NCI-H2171 treated with DMSO at 0.1 percent for 48 hours (cell line): ENCODE measurements at places on chromosomes 11 and 22.
A peak's percentile ranks its signal among the peaks of the same experiment; 100 is the strongest.

DNA sequence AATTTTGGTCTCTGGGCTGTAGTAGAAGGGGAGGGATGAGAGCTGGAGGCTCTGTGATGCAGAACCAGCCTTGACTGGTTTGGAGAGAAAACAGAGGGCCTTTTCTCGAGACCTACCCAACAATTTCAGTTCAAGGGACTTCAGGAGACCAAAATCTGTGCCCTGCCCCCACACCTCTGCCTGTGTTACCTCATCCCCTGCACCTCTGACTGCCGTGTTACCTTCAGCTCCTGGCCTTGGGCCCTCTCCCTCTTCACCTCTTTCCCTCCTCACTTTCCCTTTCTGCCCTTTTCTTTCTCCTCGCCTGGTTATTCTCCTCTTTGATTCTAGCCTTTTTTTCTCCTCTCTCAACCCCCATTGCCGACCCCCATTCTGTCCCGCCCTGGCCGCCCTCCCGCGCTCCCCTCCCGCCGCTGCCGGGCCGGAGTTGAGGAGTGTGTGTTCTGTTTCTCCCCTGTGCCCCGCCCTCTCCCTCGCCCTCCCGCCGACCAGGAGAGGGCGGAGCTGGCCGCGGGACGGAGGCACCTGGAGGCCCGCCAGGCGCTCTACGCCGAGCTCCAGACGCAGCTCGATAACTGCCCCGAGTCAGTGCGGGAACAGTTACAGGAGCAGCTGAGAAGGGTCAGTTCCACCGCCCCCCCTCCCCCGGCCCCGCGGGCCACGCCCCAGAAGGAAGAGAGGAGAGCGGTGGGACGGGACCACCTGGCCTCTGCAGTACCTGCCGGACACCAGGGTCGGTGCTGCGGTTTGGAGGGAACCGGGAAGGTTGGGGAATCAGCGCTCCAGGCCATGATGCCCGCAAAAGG lies 27.2 kb downstream of the PHLDB1 start:
- DNase-seq: peak; percentile 34

- peak; percentile 71 for DNase-seq
Observed at GRCh38 chr11:44904261-44905020, 46.2 kb downstream of the TP53I11 start.

- no peak for DNase-seq
Observed at GRCh38 chr22:29014773-29015172, 46.9 kb downstream of the C22orf31 start.

- DNase-seq: no peak
Observed at GRCh38 chr11:116275635-116276034, 497.2 kb downstream of the BUD13 start.

GRCh38 chr11:68021167-68021787 lies 9.2 kb upstream of the NDUFS8 start:
- no peak for DNase-seq

- no peak for DNase-seq
Observed at GRCh38 chr11:132161403-132162078, 791.1 kb downstream of the NTM start.

- no peak for DNase-seq
Observed at GRCh38 chr11:16778876-16779275, 40.4 kb downstream of the C11orf58 start.

DNA sequence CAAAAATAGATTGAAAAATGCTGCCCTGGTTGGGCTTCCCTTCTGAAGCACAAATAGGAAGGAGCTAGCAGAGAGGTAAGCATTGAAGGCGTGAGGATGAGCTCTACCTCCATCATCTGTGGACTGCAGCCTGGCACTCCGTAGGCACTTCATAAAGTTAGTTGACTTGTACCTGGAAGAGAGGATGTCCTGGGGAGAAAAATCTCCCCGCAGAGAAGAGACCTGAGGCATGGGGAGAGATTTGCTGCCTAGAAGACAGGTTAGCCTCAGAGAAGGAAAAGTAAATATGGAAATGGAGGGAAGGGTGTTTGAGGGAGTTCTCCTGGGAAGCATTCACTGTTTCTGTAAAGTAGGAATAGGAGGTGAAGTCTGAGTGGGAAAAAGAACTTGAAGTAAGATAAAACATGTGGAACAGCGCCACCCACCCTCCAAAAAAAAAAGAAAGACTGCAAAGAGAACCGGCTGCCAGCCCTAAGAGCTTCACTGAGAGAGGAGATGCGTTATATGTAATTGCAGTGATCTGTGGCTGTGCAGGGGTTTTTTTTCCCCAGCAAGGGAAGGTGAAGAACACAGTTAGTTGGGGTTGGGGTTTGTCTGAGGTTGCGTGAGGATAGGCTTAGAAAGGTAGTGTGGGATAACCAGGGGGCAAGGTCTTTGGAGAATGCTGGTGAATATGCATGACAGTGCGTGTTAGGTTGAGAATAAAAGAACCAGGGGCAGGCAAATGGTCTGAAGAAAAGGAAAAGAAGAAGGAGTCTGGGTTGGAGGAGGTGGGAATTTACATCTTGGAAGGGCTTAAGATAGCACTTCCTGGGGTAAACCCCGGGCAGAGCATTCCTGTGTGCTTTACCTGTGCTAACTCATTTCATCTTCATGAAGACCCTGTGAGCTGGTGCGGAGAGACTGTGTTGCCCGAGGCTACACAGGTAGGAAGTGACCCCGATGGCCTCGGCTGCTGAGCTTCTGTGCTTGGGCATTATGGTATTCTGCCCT lies 16.0 kb downstream of the TNRC6B start:
- DNase-seq: no peak

DNA sequence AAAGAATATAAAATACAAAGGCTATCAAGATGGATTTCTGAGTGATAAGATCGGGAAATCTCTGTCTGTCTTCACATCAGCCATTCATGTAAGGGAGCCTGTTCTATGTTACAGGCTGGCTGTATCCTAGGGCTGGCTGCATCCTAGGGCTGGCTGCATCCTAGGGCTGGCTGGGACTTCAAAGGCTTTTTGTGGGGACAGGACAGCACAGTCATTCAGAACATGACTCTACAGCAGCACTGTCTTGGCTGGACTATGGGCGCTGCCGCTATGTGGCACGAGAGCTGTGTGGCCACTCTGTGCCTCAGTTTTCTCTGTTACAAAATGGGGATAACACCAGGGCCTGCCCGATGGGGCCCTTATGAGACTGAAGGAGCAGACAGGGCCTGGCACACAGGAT lies 10.2 kb downstream of the ADAMTS8 start:
- no peak for DNase-seq

- DNase-seq: no peak
Observed at GRCh38 chr11:34886609-34887008, 29.6 kb downstream of the APIP start.

GRCh38 chr11:46617972-46618314 lies 590 bp downstream of the ATG13 start:
- DNase-seq: no peak

- DNase-seq: no peak
Observed at GRCh38 chr22:37237371-37238268, 6.4 kb downstream of the RAC2 start.

DNA sequence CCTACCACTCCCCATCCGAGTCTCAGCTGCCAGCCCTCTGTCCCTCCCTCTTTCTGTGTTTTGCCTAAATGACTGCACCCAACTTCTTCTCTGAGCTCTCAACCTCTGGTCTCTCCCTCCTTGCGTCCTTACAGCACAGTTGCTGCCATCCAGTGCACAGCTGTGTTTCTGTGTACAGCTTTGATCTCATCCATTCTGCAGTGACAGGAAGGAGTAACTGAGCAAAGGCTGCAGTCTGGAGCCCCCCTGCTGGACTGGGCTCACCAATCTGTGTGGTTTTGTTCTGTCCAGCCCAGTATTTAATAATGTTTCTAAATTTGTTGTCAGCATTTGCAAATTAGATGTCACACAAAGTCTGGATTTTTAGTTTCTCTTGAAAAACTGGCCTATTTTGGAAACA lies 43.8 kb downstream of the PRR5L start:
- no peak for DNase-seq

GRCh38 chr11:99884750-99885149 lies 802.3 kb upstream of the ARHGAP42 start:
- no peak for DNase-seq

- DNase-seq: peak; percentile 85
Observed at GRCh38 chr11:8092587-8093424, 11.8 kb downstream of the TUB start.

DNA sequence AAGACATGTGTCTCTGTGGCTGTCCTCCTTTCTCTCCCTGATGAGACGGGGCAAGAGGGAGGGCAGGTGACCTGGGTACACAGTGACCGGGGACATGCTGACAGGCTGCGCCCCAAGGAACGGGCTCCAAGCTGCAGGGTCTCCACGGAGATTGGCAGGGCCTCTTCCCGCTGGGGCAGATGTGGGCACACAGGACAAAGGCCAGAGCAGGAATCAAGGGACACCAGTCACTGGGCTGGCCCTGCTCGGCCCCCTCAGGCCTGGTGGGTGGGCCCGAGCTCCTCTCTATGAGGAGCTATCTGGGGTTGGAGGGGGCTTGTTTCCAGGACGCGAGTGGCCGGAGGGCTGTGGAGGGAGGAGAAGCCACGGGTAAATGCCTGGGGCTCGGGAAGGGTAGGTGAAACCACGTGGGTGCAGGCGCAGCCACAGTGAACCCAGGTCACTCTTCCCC lies 11.2 kb downstream of the PNPLA5 start:
- DNase-seq: no peak

DNA sequence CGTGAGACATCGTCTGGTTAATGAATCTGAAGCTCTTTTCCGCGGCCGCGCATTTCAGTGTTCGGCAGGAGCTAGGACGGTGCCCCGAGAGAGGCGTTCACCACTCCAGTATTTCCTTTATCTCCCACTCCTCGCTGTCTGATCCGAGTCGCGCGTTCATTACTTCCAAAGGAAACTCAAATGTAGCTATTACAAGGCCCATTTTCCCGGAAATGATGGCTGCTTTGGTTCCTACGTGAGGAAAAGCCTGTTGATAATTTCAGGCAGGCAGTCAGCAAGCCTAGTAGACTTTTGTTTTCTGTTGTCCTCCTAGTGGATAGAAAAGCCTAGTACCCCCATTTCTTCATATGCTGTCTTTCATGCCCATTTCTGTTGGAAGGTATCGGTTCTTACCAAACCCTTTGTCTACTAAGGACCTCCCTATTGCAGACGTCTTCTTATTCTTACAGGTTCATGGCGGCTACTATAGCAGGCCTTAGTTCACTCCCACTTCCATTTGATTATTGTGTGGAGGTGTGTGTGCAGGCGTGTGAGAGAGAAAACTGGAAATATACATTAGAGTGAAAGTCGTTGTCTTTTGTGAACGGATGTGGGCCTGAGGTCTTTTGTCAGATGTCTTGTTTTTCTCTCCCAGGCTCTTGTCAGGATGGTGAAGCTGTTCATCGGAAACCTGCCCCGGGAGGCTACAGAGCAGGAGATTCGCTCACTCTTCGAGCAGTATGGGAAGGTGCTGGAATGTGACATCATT lies 737 bp downstream of the RBM4 start:
- DNase-seq: no peak

DNA sequence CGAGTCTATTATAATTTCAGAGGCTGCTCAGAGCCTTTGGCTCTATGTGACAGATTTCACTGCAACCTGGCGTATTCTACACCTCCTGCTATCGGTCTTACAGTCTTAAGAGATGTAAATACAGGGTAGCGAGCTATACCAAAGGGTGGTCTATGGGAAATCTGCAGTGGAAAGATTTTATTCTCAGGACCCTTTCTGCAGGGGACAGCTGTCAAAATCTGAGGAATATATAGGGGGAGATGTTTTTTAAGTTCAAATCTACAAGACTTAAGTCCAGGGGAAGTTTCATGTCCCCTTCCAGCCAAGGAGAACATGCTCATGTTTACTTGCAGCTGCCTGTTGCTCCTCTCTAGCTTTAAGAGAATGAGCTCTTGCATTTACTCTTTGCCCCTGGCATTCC lies 62.7 kb downstream of the MICAL2 start:
- DNase-seq: no peak

GRCh38 chr11:109789901-109790300 lies 303.3 kb upstream of the ZC3H12C start:
- no peak for DNase-seq

GRCh38 chr11:59822989-59823566 lies 12.5 kb upstream of the MRPL16 start:
- peak; percentile 24 for DNase-seq

- no peak for DNase-seq
Observed at GRCh38 chr22:41826430-41827383, 6.2 kb upstream of the SREBF2 start.

GRCh38 chr11:86955111-86955360 lies 159 bp downstream of the FZD4 start:
- DNase-seq: no peak

DNA sequence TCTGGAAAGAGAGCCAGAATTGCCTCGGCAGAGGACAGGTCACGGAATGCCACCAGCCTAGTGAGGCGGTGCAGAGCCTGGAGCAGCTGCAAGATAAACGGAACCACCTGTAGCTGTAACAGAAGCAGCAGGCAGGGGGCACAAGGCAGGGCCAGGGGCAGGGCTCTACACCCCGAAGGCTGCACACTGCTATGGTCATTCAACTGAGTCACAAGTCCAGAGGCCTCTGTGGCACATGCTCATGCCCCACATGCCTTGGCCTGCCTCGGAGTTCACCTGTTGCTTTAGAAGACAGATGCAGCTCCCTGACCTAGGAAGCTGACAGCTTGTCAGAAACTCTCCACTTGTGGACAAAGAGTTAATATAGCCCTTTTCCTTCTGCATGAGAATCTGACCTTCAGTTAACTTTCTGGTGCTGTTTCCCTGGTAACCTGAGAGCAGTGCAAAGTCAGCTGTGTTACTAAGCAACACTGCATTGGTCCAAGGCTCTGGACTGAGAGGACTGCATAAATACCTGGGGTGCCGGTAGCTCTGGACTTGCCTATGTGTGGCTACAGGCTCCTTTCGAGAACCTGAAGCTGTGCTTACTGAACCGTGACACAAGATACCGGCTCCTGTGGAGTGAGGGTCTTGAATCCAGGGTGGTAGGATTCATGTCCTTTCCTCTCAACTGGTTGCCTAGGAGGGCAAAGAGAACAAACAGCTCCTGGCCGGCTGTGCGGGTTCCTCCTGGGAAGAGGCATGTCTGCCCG lies 10.5 kb downstream of the COMMD9 start:
- DNase-seq: no peak

GRCh38 chr22:36419177-36419911 lies 31.6 kb upstream of the MYH9 start:
- DNase-seq: no peak

DNA sequence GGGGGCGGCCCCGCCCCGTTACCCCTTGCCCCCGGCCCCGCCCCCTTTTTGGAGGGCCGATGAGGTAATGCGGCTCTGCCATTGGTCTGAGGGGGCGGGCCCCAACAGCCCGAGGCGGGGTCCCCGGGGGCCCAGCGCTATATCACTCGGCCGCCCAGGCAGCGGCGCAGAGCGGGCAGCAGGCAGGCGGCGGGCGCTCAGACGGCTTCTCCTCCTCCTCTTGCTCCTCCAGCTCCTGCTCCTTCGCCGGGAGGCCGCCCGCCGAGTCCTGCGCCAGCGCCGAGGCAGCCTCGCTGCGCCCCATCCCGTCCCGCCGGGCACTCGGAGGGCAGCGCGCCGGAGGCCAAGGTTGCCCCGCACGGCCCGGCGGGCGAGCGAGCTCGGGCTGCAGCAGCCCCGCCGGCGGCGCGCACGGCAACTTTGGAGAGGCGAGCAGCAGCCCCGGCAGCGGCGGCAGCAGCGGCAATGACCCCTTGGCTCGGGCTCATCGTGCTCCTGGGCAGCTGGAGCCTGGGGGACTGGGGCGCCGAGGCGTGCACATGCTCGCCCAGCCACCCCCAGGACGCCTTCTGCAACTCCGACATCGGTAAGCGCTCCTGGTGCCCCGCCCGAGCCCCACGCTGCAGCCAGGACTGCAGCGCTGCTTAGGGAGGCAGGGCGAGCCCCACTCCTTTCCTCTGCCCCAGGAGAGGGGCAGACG lies at the start of gene TIMP3:
Gene TIMP3 (plus strand): TSS at position 169 of the 700 bp plus-strand sequence. CDS start 297 bp downstream, at position 466.
- no peak for DNase-seq

GRCh38 chr22:25449781-25450317 lies 114.6 kb upstream of the GRK3 start:
- no peak for DNase-seq
